ENCODE measurements at places on chromosomes 1 and 21. TPM values are rescaled to one million over a fixed set of nuclear protein-coding genes. Genes with fewer than 3 reads are reported as not detected.

FCRL1 gene
- not detected for total RNA-seq

QSOX1 gene
- total RNA-seq, result 24.1 TPM

TNFRSF25 gene
- 121 TPM for total RNA-seq

KRTAP19-1 gene
- total RNA-seq, result not detected

FTCD gene
- 0.23 TPM for total RNA-seq

CFAP298 gene
- total RNA-seq, result 32.5 TPM

LRRIQ3 gene
- total RNA-seq, result 0.60 TPM

S100A10 gene
- total RNA-seq, result 489 TPM

SLC6A17 gene
- total RNA-seq, result not detected

SLC25A24 gene
- total RNA-seq, result 21.7 TPM

LCE1F gene
- not detected for total RNA-seq

TTC24 gene
- 3.1 TPM for total RNA-seq

SLC2A5 gene
- not detected for total RNA-seq

CA14 gene
- not detected for total RNA-seq

RNU1-2 gene
- total RNA-seq, result 1,658 TPM

NFIA gene
- total RNA-seq, result 0.60 TPM

NPHS2 gene
- not detected for total RNA-seq

S100A7A gene
- total RNA-seq, result not detected

RIMKLA gene
- total RNA-seq, result 1.4 TPM

RIPPLY3 gene
- not detected for total RNA-seq

FMO5 gene
- total RNA-seq, result 0.55 TPM

ACBD3 gene
- total RNA-seq, result 21.5 TPM

MYBPH gene
- total RNA-seq, result not detected

C4BPA gene
- not detected for total RNA-seq

DISP1 gene
- 1.8 TPM for total RNA-seq

INAVA gene
- total RNA-seq, result not detected
